Suprapubic skin (tissue), 4 donors: ENCODE measurements at places on chromosomes 2 and 18.

GRCh38 chr2:216139884-216140283 lies 30.7 kb downstream of the XRCC5 start:
- DNase-seq, result no peak

- peak; percentile 26 for DNase-seq
These were observed 63.8 kb downstream of the ACTR2 start for GRCh38 chr2:65291216-65292105.

GRCh38 chr18:79933765-79934164 lies 17.7 kb downstream of the SLC66A2 start:
- peak; percentile 52 for DNase-seq

DNA sequence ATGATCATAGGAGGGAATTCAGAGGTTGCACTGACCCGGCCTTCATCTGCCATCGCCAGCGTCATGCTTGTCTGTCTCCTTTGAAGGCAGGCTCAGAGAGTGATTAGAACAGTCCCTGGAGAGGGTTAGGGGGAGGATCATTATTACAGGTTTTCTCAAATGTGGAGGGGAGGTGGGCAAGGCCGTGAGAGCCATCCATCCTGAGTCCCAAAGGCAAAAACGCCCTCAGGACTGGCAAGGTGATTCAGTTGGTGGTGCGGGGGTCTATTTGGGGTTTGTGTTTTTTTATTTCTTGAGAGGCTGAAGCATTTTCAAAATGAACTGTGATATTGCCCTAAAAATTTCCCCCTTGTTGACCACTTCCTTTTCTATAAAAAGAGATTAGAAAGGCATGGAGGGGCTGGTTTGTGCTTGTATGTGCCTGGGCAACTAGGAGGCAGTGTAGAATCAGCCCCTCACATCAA lies 39.3 kb upstream of the GYPC start:
- no peak for DNase-seq

DNA sequence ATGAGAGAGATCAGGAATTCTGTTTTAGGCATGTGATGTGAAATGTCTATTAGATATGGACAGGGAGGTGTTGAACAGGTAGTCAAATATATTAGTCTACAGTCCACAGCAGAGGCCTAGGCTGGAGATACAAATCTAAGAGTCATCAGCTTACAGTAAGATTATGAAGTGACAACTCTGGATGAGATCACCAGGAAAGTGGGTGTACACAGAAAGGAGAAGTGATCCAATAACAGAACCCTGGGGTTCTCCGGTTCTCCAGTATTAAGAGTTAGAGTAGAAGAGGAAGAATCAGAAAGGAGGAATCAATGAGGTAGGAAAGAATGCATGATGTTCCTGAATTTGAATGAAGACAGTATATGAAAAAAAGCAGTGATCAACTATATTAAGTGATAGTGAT lies 362.3 kb downstream of the FIGN start:
- no peak for DNase-seq

GRCh38 chr18:77023102-77023782 lies 109.3 kb downstream of the MBP start:
- no peak for DNase-seq

GRCh38 chr2:42025151-42025582 lies 22.7 kb upstream of the PKDCC start:
- DNase-seq, result no peak

GRCh38 chr2:191977754-191978153 lies 130.9 kb upstream of the CAVIN2 start:
- no peak for DNase-seq
